T-helper 22 cell (primary cell): ENCODE measurements at places on chromosomes 16 and 17.

DNA sequence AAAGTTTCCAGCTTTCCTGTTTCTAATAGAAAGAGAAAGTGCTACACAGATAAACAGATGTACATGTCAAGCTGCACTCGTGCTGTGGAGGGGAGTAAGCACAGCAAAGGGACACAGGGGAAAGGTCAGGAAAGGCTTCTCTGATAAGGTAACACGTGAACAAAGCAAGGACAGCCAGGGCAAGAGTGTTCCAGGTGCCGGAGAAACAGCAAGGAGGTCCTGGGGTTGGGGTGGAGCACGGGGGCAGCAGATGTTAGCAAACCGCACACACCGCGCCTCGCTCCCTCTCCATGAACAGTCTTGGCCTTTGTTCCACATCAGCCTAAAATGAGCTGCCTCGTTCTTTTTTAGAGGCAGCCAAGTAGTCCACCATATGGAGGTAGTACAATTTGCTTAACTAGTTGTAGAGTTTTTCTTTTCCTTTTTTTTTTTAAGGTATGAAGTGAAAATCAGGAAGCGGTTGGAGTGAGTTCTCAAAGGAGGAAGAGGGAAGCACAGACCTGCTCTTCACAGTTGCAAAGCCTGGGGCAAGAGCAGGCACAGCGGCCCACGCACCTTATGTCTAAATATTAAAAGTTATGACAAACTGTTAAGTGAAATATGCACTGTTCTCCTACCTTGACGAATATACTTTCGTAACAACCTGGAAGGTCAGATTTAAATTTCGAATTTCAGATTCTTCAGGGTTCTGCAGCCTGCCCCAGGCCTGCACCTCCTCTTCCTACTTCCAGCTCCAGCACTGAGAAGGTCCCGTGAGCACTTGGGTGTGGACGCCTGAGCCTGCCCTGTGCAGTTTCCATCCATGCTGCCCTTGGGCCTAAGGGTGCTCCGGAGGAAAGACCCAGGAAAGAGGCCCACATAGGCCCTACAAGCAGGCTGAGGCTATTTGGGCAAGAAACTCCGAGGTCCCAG, 41.5 kb upstream of the RPH3AL start:
- DNase-seq = no peak

DNA sequence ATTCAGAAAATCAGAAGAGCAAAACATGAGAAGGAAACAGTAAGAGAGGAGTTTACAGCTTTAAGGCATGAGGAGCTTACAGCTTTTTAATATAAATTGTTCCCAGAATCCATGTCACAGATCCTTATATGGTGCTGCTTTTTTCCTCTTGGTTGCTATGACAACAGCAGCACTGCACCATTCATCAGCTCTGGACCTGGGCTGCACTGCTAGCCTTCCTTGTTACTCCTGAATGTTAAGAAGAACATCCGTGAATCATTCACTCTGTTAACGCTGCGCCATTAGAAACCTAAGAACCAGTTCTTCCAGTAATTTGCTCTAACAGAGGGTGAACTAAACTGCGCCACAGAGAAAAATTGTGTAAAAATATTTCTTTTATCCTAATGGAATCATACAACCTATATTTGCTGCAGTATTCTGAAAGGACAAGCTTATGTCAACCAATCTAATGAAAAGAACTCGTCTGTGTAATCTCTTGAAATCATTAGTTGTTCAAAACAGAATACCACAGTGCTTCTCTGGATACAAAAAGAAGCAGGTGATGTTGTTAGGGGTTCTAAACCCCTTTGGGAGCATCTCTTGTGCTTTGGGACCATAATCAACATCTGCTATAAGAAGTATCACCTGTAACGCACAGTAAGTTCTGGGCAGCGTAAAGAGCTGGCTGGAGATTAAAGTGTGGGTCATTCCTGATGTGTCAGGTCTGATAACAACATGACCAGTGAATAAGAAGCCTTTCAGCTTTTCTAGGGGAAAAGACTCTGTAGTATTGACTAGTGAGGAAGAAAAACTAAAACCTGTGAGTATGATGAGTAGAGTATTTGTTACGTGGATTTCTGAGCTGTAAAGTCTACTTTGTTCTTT, 151.2 kb downstream of the TANC2 start:
- no peak for DNase-seq

GRCh38 chr16:23976524-23976923, 140.7 kb downstream of the PRKCB start:
- DNase-seq = no peak

GRCh38 chr17:27424941-27425340, 31.3 kb upstream of the KSR1 start:
- no peak for DNase-seq

DNA sequence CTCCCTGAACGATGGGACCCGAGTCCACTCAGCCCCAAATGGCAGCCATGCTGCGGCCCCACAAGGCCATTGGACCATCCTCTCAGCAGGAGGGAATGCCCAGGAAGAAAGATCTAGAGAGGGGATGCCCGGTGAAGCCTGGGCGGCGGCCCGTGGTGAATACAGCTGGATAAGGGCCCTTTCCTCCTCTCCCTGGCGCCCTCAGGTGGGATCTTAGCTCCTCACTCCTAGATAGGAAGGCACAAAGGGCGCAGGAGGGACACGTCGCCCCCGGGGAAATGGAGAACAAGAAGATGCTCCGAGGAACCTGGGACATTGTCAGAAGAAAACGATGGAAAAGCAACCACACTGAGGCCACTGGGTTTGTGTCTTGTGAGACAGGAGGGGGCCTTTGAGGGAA, 2.5 kb downstream of the CD300C start:
- DNase-seq = no peak

GRCh38 chr16:180681-181564, 664 bp downstream of the HBQ1 start:
- DNase-seq = peak; percentile 58
